Stimulated activated CD8-positive, alpha-beta memory T cell treated with anti-CD3 and anti-CD28 coated beads, Interleukin-7, amount 100 ng/mL, for 24 hours (primary cell): ENCODE measurements at places on chromosomes 4 and X.

DNA sequence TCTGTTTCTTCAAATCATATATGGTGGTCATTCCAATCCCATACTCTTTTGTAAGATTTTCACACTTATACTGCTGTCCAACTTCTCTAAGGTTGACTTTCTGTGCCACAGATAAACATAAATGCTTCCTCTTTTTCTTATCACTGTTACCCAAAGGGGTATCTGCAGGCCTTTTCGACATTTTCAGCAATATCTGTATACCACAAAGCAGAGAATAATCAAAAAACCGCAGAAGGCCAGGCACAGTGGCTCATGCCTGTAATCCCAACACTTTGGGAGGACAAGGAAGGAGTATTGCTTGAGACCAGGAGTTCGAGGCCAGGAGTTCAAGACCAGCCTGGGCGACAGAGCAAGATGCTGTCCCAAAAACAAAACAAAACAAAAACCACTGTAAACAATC, 3.1 kb upstream of the RFC1 start:
- no peak for DNase-seq

DNA sequence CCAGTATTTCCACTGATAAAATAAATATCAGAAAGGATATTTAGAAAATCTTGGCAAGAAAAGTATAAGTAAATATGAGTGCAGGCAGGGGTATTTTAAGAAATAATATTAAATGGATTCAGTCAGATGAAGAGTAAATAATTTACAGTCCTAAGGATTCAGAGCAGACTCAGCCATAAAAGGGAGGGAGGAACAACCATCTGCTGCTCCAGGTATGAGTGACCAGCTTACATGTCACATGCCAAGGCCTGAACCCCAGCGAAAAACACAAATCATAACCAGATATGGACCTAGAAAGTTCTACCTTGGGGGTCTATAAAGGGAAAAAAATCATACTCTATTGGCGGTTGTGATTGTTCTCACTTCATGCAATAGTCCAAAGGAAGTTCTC, 166.8 kb downstream of the COL4A6 start:
- DNase-seq: no peak

DNA sequence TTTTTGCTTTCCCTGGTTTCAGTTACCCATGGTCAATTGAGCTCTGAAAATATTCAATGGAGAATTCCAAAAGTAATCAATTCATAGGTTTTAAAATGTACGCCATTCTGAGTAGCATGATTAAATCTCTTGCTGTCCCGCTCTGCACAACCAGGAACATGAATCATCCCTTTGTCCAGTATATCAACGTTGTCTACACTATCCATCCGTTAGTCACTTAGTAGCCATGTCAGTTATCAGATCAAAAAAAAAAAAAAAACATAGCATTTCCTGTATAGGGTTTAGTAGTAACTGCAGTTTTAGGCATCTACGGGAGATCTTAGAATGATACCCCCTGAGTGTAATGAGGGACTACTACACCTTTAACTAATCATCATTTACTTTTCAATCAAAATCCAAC, 15.1 kb downstream of the LAMP2 start:
- DNase-seq: no peak

GRCh38 chr4:80926891-80927290, 103.6 kb upstream of the BMP3 start:
- no peak for DNase-seq

DNA sequence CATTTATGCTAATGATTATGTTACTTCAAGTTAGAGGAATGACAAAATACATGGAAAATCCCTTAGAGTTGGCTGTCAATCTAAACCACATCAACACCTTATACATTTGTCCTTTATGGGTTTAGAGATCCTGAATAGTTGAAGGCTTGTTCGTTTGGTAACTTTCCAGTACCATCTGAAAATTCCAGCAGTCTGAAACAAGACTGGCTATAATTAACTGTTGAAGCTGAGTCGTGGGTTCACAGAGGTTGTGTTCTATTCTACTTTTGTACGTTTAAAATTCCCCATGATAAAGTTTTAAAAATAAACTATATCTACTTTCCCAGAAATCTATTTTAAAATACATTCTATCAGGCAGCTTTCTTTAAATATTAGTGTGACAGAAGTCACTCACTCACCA, 73.0 kb downstream of the USP46 start:
- no peak for DNase-seq

- no peak for DNase-seq
Observed at GRCh38 chrX:68179355-68179754, 253.9 kb downstream of the OPHN1 start.

DNA sequence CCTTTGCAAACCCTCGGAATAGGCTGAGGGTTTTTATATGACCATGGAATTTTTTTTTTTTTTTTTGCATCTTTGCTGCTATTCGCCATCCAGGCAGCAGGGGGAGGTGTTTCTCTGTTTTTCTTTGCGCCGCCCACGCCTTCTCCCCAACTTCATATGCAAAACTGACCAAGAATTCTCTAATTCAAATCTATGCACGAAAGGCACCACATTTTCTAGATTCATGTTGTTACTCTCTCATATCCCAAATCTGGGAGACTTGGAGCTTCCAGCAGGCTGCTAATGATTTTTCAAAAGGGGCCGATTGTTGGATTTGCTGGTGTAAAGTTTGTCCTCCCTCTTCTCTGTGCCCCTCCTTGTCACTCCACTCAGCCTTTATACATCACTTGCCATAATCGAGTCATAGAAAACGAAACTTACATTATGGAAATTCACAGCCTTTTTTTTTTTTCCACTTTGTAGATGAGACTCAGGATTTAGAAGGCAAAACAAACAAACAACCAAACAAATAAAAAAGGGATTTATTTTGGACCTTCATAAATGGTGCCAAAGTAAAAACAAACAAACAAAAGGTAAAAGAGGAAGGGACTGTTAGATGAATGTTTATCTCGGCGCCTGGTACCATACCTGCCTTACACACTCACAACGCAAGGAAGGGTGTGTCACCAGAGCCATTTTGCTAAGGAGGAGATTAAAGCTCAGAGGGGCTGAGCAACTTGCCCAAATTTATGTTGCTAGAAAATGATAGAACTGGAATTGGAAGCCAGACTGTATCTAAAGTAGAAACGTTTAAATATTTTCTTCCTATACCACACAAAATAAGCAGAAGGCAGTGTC, 29.3 kb upstream of the BOD1L1 start:
- peak; percentile 59 for DNase-seq

- no peak for DNase-seq
Observed at GRCh38 chr4:11715753-11716521, 287.2 kb upstream of the HS3ST1 start.

GRCh38 chr4:54843106-54843505, 185.3 kb downstream of the KIT start:
- DNase-seq: no peak

DNA sequence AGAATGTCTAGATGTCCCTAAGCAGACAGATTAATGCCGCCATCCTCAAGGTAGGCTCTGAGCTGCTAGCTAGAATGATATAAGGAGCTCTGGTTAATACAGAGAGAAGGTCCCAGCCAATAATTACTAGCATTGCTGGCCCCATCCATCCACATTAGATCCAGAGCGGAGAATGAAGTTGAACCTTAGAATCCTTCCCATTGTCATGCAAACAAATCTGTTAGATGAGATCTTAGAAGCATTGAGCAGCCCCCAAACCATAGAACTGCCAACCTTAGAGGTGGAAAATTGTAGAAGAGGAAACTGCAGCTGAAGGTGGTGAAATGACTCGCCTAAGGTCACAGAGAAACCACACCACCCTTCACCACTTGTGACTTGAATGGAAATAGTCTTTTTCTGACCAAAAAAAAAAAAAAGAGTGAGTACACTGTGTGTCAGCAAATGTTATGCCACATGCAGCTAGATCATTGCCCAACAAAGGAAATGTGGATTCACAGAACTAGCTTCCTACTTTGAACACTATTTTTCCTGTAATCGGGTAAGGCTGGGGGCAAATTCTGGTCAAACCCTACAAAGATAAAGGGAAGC, 162.1 kb downstream of the SMIM20 start:
- DNase-seq: no peak

- DNase-seq: no peak
Observed at GRCh38 chr4:68271851-68272357, 26.4 kb upstream of the TMPRSS11B start.

DNA sequence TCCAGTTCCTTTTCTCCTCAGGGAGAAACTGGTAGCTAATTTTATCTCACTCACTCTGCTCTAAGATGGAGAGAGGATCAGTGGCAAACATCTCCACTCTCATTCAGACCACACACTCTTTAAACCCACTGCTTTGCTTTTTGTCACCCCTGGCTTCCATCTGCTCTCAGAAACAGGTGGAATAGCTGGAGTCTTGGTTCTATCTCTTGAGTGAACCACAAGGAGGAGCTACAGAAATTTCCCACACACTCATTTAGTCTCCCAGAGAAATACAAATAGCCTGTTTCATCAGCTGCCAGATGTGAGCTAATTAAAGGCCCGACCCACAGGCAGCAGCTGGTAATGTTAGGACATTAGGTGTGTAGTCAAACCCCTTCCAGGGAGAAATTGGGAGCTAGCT, 96.6 kb downstream of the STPG2 start:
- no peak for DNase-seq

- DNase-seq: no peak
Observed at GRCh38 chr4:38581426-38582106, 82.4 kb upstream of the KLF3 start.

- DNase-seq: no peak
Observed at GRCh38 chr4:4847011-4847410, 12.5 kb upstream of the MSX1 start.

- no peak for DNase-seq
Observed at GRCh38 chrX:44675362-44676024, 132.8 kb upstream of the FUNDC1 start.

GRCh38 chr4:86357608-86358007, 2.2 kb downstream of the MAPK10 start:
- no peak for DNase-seq

- DNase-seq: no peak
Observed at GRCh38 chr4:87975466-87975865, at the start of gene SPP1. Gene SPP1 (plus strand): TSS chr4:87975714. CDS start chr4:87976896, 1,182 bp downstream.

DNA sequence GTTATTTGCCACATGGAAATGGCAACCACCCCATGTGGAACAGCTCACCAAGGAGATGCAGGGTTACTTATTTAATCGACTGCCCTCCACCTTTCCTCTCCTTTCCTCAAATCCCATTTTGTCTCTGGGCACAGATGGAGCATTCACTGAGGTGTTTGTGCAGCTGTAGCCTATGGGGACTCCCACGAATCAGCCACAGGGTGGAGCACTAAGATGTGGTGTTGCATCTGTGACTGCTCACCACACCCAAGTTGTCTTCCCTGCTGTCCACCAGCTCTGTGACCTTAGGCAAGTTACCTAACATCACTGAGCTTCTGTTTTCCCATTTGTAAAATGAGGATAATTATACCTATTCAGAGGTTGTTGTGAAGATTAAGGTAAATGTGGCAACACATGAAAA, 252.4 kb upstream of the CPEB2 start:
- no peak for DNase-seq

DNA sequence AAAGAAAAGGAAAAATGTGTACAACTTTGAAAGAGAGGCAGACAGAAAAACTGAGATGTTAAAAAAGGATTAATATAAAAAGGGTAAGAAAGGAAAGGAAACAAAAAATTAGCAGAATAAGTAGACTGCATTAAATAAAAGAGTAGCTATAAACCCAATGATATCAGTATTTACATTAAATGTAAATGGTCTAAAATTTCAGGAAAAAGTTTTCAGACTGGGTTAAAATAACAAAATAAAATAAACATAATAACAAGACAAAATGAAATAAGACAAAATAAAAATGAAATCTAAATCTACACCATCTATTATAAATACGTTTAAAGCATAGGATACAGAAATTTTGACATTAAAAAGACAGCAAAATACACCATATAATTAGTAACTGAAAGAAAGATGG, 199.0 kb downstream of the HTR2C start:
- no peak for DNase-seq

DNA sequence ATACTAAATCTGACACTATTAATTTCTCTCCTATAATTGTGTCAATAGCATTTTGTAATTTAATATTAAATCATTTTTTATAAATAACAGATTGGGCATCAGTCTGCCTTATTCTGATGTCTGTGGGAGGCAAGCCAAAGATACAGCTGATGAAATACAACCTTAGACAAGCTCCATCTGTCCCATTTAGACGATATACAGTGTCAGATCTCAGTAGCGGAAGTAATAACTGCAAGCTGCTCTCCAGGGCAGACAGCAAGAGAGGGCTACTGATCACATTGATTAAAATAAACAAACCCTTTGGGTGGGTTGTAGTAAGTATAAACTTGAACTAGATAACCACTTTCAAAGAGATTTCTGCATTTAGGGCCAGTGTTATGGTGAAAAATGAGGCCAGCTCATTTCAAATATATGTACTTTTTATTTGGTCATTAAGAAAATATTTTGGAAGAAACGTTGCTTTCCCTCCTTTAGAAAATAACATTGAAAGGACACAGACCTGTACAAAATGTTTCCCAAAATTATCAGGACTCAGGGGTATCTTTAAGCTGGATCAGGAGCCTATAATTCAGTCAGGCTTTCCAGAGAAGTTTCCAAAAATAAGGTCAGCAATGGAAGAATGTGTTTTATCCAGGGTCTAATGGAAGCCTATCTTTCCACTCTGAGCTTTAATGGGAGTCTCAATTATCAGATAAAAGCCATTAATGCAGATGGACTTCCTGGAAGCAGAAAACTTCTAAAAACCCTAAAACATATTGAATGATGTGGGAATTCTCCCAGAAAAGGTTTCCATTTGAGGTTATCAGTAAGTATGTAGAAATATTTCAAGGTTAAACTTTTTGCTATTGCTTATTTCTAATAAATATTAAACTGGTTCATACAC, 1028.8 kb upstream of the IGFBP7 start:
- no peak for DNase-seq

- no peak for DNase-seq
Observed at GRCh38 chr4:142447009-142447408, 399.1 kb downstream of the INPP4B start.

- DNase-seq: no peak
Observed at GRCh38 chr4:67083496-67083895, 461.8 kb downstream of the CENPC start.

DNA sequence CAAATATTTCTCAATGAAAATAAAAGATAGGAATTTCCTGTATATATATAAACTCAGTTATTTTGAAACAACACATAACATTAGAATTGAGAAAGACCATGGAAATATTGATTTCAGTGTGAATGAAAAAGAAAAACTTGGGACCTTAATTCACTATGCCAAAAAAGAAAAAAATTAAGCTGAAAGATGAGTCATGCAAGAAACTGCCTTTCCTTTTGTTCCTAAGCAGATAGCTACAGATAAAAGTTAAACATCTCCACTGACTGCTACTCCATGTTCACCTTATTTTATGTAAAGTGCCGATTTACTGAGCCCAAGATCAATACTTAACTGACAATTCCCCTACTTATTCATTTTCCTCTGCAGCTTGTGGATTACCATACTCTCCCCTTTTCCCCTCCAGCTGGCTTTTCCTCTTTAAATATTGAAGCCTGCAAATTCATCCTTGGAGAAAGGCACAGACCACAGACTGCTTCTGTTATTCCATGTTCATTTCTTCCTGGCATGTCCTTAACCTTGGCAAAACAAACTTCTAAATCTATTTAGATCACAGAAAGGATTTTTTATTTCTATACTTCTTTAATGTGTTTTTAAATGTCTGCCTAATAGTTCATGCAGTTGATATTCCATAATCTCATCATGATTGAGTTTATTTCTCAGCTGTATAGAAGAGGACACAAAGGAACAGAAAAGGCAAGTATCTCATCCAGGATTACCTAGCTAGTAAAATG, 40.5 kb upstream of the YTHDC1 start:
- DNase-seq: no peak

- DNase-seq: no peak
Observed at GRCh38 chr4:142547974-142548373, 298.1 kb downstream of the INPP4B start.
